ENCODE measurements at places on chromosomes 5 and 9.

DNA sequence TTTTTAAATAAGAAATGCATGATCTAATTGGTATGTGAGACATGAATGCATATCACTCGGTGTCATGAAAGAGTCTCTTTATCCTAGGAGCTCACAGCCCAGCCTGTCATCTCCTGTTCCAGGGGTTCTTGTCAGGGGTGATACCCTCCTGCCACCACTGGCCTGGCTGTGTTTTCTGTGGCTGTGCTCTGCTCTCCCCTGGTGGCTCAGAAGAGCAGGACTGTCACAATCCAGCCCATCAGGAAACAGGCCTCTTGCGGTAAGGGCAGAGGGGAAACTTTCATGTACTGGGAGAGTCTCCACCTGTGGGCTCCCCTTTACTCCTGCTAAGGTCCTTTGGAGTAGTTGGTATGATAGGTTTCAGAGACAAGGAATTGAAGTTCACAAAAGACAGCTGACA, 240.2 kb upstream of the GLRA1 start:
- DNase-seq: no peak

- DNase-seq: no peak
Observed at GRCh38 chr9:133277467-133277866, 2.5 kb upstream of the ABO start.

GRCh38 chr5:96243203-96243602, 189.8 kb downstream of the PCSK1 start:
- peak; percentile 85 for DNase-seq

DNA sequence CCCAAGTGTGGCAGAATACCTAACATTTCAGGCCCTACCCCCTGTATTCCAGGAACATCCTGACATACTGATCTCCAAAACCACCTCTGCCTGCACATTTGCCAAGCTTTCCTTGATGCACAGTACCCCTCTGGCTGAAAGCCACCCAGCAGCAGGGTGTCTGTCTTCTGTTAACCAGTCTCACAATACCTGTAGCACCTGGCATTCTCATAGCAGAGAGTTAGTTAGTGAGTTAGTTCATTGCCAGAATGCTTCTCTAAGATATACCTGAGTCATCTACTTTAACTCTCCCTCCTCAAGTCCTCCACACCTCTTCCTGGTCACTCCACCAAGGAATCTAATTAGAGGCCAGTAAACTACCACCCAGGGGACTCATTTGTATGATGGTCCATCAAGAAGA, 46.1 kb upstream of the IL7R start:
- no peak for DNase-seq

DNA sequence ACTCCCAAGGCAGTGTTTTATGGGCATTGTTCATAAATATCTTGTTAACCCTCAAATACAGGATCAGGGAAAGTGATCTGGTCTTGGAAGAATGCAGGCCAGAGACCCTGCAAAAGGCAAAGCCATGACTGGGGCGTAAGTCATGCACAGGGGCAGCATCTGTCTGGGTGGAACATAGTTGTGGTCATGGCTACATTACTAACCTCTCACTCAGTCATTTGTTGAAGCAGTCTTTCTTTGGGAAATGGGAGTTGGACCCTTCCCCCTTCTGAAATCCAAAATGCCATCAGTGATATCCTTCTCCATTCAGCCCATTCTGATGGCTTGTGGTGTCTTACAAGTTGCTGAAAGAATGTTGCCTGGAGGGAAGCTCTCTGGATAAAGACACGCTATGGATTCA, 68.1 kb downstream of the GDNF start:
- DNase-seq: peak; percentile 100

DNA sequence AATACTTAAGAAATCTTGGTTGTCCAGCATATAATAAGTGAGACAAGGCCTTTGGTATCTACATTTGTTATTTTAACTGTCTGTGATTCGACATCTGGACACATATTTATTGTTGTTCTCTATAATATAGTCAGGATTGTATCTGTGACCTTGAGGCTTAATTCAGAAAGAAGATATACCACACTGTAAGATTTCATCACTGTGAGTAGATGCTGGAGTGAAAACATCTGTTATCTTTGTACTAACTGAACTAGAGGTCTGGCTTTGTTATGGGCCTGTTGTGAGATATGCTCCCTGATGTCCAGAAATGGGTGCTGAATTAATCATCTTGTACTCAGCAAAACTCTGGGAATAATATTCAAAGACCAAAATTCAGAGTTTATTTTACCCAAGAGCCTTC, 148.5 kb downstream of the ISOC1 start:
- peak; percentile 44 for DNase-seq

- DNase-seq: no peak
Observed at GRCh38 chr9:94899464-94900221, 173.1 kb downstream of the AOPEP start.

DNA sequence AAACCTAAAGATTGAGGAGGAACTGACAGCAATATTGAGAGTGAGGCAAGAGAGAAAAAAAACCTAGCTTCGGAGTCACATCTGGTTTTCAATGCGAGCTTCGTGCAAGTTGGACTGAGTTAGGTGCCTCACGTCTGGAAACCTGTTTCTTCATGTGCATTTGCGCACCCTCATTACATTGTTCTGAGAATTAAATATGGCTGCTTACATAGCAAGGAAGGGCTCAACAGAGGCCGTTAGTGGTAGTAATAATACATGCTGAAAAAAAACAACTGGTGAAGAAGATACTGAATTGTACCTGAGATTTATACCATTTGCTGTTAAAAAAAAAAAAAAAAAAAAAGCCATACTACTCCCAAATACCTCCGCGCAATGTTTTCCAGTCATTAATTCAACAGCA, 18.6 kb downstream of the DNAJA1 start:
- DNase-seq: no peak

- no peak for DNase-seq
Observed at GRCh38 chr9:20321423-20322082, 300.7 kb downstream of the MLLT3 start.

GRCh38 chr5:2832394-2832793, 80.9 kb upstream of the IRX2 start:
- DNase-seq: no peak

DNA sequence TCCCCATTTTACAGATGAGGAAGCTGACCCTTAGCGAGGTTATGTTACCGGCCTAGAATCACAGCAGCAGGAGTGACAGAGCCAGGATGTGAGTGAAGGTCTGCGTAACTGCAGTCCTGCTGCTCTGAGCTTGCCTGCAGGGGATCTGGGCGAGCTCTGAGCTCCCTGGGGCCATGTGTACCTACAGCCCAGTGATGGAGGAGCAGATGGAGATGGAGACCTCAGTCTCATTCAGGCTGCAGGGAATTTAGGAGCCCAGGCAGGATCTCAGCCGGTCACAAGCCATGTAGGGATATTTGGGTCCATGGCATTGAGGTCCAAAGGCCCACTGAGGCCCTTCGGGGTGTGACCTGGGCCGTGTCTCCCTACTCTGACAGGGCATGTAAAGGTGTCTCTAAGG, 170.6 kb downstream of the CACNA1B start:
- no peak for DNase-seq

- DNase-seq: peak; percentile 23
Observed at GRCh38 chr5:159619826-159620225, 289.5 kb upstream of the IL12B start.

GRCh38 chr9:114310471-114311450, 12.1 kb upstream of the ORM1 start:
- no peak for DNase-seq

DNA sequence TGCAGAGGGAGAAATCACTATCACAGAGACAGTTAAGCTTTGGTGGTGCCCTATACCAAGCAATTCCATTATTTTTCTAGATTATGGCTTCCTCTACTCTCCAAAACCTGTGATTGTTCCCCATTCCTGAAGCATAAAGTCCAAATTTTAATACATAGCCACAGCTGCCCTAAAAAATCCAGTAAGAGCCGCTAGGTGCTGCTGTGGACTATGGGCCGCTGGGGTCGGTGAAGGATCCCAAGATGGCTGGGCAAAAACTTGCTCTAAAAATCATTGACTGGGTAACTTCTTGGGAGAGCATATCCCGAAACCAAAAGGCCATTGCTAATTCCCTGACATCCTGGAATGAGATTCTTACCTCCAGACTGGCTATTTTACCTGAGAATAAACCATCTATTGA, 245.3 kb downstream of the NFIB start:
- no peak for DNase-seq

DNA sequence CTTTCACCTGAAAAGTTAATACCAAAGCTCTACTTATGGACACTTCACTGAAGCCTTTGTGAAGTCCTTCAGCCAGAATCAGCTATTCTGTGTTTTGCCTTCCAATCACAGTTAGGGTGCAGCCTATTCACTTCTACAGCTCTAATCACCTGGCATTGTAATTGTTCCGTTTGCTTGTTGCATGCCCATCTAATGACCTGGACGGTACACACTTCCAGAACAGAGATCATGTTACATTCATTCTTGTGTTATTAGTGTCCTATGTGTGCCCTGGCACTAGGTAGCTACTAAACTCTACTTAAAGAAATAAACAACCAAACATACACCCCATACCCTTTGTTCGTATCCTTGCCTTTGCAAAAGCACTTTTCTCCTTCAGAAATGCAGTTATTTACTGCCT, 1162.9 kb upstream of the WWC1 start:
- no peak for DNase-seq

DNA sequence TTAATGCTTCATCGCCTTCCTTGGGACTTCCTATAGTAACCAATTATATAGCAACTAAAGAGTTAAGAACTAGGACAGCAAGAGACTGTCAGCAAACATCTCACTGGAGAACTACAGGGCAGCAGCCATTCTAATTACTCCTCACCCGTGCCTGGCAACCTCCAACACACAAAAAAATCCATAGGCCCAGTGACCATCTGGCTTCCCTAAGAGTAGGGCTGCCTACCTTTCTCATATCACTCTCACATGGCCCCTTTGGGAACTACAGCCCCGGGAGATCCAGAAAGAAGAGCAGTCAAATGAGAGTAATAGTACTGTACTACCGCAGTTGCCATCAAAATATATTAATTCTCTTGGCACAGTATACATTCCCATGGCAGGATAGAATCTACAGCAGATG, 5.7 kb downstream of the DCAF10 start:
- DNase-seq: no peak

DNA sequence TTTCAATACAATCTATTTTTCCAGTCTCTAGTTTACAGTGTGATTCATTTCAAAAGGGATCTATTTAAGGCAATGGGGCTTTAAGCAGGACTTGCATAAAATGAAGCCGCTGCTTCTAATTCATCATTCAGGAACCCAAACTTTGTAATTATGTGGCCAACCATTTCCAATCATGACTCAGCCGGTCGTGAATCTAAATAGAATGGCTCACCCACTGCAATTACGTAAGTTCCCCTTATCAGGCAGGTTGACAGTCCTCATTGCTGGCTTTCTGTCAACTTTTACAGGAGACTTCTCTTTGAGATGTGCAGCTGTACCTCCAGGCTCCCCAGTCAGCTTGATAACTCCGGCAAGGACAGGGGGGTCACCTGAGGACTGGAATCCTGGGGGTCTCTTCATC, 152.8 kb upstream of the DAP start:
- peak; percentile 94 for DNase-seq

DNA sequence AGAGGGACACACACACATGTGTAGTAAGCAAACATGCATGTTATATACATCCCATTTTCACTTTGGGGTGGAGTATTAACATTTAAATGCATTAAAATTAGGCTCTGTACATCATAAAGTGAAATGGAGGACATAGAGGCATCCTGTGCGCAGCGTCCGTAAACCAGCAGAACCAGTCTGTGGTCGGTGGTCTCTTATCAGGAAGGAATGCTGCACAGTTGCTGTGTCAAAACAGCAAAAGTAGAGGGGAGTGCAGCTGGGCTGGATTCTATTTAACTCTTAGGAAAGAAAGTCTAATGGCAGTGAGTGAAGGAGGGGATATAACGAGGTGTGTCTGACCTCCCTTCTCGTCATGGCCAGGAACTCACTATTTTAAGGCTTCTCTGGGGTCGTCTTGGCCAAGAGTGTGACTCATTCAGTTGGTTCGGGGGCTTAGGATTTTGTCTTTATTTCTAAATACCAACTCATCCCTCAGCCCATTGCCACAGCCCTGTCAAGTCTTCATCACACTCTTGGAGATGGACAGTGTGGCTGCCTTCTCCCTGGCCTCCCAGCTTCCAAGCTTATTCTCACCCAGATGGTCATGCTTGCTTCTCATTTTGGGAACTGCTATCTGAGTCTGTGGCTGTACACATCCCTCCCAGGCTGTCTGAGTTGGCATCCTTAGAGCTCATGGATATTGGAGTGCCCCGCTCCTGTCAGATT, 20.1 kb upstream of the CXCL14 start:
- no peak for DNase-seq

GRCh38 chr9:120568816-120569215, 11.2 kb downstream of the CDK5RAP2 start:
- no peak for DNase-seq

DNA sequence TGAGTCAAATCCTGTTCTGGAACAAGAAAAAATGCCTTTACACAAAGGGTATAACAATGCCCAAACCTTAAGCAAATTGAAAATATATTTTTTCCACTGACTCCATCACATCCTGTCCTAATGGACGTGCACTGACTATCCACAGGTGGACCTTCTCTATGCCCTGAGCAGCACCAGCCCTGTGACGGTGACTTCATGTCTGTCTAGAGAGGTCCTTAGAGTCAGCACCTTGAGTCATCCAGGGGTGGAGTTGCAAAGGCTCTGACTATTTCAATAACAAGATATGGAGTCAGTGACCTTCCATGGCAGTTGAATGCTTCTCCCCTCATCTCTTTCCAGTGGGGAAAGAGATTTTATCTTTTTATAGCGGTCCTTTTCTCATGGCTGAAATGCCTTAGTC, 78.0 kb downstream of the YIPF5 start:
- no peak for DNase-seq

DNA sequence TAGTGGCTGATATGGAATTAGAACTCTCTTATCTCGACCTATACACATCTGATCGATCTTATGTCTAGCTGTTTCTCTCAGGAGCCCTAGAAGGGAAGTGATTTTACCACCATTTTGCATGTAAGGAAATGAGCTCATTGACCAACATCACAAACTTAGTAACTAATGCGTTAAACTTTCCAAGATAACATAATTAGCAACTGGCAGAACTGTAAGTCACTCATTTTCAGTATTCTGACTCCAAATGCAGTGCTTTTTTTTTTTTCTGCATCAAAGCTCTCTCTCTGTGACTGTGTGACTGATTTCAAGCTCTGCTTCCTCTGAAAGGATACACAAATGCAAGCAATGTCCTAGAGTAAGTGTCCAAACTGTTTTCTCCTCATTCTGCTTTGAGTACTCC, 68.1 kb upstream of the FBXL7 start:
- DNase-seq: no peak

Measured in fibroblast of upper back skin (primary cell).